ENCODE measurements at places on chromosomes 16 and 17.

- DNase-seq, result no peak
Observed at GRCh38 chr16:22786691-22787090, 27.3 kb upstream of the HS3ST2 start.

- no peak for DNase-seq
Observed at GRCh38 chr17:69857412-69857835, 217.6 kb upstream of the KCNJ16 start.

- no peak for DNase-seq
Observed at GRCh38 chr16:87459833-87460232, 33.0 kb downstream of the ZCCHC14 start.

DNA sequence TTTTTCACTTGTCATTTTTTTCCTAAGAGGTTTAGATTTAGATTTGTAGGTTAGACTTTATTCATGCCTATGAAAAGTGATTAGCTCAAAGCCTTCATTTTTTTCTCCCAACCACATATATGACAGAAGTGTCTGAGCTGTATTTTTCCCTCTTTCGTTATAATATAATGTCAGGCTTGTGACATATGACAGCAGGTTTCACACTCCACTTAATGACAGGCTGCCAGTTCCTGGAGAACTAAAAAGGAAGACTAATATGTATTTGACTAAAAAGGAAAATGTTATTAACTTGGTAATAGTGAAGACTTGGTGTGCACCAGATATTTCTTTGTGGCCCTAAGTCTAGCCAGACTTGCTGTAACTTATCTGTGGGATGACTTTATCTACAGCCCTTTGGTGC lies 200.7 kb upstream of the CACNG5 start:
- DNase-seq, result no peak

DNA sequence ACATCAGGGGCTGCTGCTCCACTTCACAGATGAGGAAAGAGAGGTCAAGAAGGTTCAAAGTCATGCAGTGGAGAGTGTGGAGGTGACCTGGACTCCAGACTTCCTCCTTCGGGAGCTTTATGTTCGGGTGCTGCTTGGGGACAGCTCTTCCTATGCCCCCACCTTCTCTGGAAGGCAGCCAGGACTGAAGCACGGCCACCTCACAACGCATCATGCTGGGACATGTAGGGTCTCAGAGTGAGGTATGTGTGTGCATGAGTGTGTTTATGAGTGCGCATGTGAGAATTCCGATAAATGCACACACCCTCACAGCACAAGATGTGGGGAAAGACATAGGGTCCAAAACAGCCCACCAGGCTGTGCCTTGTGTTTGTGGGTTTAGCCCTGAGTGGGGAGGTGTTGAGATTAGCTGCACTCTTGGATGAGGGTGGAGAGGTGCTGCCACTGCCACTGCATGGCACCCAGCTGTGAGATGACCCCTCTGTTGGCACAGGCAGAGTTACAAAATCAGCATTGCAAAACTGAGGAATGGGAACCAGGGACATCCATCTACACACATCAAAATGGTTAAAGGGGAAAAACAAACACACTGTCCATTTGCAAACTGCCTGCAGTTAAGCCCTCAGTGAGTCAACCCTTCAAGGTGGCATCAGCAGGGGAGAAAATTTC lies 367.4 kb downstream of the SEC14L1 start:
- no peak for DNase-seq

GRCh38 chr16:5551909-5552308 lies 454.3 kb upstream of the EEF2KMT start:
- no peak for DNase-seq

DNA sequence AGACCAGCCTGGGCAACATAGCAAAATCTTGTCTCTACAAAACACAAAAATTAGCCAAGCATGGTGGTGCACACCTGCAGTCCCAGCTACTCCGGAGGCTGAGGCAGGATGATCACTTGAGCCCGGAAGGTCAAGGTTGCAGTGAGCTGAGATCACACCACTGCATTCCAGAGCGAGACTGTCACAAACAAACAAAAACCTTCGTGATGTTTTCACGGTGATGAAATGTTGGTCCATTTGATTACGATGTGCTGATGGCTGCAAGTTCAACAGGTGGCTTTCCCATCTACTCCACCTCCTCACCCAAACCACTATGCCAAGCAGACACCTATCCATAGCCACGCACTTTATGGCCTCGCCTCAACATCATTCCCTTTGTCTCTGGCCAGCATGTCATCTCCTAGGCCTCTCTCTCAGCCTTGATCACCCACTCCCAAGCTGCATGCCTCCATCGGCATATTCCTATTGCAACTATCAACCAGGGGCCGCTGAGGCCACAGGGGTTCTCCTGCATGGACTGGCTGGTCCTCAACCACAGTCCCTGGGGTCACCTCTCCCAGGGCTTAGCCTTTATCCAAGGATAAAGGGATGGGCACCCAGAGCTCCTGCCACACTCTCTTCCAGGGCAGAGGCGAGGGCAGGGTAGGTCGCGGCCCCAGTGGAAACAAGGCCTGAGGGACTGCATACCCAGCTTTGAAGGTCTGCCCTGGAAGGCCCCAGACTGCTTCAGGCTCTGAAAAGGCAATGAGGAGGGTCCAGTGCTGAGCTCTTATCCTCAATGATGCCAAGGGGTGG lies 17.1 kb upstream of the ALOX15B start:
- no peak for DNase-seq

DNA sequence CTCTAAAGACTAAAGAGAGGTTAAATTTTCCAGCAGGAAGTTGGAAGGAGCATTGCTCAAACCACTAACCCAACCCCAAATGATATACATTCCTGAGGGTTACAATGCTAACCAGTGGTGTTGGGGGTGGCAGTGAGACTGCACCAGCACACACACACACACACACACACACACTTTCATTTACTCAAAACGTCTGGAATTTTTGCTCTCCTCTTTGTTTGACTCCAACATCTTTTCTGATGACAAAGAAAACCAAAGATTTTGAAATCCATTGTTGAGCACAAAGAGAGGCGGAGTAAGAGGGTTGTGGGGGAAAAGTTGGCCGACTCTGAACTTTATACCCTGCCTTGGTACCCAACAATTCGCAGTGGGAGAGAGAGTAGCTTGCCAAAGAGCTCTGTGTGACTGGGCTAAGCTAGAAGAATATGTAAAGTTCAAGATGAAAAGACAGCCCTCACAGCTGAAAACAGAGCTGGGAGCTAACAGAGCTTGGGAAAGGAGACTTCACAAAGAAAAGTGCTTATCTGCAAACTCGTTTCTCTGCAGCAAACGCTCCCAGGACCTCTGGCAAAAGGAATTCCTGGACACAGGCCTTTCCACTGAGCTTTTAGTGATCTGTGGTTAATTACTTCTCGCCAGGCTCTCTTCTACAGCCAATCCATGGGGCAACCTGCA lies 426.0 kb upstream of the CDH11 start:
- DNase-seq, result no peak

DNA sequence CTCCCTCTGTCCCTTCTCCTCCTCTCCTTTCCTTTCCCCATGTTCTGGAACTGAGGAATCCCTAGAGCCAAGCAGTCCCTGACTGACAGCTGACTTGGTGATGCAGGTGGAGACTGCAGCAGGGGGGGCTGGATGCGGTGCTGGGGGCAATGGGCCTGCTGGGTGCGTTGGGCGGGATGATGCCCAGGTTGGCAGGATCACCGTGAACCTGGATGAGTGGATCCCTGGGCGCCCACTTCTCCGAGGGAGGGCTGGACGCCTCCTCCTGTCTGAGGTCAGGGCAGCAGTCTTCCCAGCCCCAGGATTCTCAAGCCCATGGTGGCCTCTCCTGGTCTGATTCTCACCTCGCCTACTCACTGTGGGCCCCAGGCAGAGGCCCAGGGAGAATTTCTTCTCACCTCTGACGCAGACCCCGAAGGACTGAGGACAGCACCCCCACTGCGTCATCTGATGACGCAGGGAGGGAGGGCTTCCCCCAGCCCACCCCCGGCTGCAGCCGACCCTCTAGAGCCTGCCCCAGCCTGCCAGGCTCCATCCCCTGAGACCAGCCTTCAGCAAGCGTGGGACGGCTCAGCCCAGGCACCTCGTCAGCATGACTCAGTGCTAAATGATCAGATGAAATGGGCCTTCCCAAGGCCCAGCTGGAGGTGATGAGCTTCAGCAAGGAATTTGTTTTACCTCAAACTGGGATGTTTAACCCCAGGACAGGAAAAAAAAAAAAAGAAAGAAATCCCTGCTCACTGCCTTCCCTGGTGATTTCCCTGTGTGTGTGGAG lies 188.0 kb upstream of the TNRC6C start:
- no peak for DNase-seq

GRCh38 chr17:44820631-44821212 lies 9.4 kb downstream of the GJC1 start:
- DNase-seq, result no peak

GRCh38 chr17:48551596-48552465 lies 6.9 kb upstream of the HOXB2 start:
- DNase-seq, result no peak

DNA sequence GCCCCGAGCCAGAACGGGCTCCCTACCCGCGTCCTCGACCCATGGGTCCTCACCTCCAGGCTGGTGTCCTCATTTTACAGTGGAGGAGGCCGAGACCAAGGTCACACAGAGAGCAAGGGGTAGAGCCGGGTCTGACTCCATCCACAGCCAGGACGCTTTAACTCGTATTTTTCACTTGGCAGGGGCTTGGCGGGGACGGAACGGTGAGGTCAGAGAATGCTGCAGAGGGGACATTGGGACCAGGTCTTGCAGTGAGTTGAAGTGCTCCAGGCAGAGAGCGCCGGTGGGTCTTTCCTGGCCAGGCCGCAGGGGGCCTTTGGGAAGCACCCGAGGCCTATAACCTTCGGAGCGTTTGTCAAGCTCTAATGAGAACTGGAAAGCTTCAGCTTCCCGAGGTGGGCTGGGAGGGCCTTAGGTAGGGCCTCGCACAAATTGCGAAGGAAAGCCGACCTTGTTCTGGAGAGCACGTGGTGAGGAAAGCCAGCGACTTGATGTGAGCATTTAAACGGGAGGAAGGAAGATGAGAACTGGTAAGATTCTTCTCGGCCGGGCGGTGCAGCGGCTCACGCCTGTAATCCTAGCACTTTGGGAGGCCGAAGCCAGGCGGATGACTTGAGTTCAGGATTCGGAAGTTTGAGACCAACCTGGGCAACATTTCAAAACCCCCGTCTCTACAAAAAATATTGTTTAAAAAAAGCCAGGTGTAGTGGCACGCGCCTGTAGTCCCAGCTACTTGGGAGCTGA lies 908 bp upstream of the CLUH start:
- DNase-seq, result no peak

DNA sequence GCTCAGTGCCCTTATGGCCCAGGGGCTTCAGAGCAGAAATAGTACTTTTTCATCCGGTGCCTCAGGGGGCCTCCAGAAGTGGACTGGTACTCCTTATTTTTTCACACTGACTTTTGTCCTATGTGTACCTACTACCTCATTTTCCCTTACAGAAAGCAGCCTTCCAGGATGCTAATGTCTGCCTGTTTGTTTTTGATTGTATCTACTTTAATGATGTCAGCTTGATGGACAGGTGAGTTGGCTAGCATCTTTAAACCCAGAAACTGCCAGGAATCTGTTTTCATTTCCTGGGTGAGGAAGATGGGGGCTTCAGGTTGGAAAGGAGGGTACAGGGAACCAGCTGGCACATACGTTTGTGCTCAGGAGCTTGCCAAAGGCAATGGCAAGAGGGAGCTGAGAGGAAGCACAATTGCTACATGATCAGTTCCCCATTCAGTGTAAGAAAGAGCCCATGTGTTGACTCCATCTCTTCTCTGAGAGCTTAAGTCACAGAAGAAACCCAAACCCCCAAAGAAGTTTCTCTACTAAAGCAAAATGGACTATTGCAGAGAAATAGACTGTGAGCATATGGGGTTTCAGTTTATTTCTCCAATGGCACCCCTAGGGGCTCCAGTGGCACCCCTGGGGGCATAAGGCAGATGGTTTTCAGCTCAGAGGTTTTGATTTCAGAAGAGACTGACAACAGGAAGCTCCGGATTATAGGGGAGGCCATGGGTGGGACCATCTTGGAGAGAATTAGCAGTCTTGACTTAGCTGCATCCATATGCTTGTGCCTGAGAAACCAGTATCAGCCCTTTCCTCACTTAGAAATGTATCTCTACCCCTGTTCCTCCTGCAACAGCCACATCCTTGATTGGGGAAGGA lies 16.3 kb downstream of the LIG3 start:
- DNase-seq, result no peak

- no peak for DNase-seq
Observed at GRCh38 chr16:85853547-85854545, 45.1 kb upstream of the IRF8 start.

DNA sequence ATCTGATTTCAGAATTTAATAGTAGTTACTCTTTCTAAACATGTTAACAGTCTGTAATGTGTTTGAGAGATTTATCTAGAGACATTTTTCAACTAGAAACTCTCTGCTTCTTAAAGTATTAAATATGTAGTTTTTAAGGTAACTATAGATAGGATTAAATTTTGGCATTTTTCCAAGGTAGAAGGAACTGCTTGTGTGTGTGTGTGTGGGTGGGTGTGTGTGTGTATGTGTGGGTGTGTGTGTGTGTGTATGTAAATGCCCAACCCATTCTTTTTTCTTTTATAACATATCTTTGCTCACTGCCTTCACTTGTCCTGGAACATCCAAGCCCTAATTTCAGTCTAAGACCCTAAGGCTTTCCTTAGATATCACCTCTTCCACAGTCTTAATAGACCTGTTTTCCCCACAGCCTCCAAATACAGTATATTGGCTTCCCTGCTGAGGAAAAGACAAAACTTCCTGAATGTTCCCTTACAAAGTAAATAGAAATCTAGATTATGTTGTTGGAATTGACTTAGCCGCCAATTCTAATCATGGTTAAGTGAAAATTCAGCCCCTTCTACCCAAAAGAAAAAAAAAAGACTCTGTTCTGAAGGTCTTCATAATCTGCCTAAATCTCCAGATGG lies 33.5 kb downstream of the NUP93 start:
- DNase-seq, result no peak

- no peak for DNase-seq
Observed at GRCh38 chr16:89815639-89816348, 653 bp downstream of the FANCA start.

- no peak for DNase-seq
Observed at GRCh38 chr17:16428098-16428882, 12.9 kb downstream of the TRPV2 start.

GRCh38 chr17:80279895-80280294 lies 19.2 kb downstream of the RNF213 start:
- no peak for DNase-seq

DNA sequence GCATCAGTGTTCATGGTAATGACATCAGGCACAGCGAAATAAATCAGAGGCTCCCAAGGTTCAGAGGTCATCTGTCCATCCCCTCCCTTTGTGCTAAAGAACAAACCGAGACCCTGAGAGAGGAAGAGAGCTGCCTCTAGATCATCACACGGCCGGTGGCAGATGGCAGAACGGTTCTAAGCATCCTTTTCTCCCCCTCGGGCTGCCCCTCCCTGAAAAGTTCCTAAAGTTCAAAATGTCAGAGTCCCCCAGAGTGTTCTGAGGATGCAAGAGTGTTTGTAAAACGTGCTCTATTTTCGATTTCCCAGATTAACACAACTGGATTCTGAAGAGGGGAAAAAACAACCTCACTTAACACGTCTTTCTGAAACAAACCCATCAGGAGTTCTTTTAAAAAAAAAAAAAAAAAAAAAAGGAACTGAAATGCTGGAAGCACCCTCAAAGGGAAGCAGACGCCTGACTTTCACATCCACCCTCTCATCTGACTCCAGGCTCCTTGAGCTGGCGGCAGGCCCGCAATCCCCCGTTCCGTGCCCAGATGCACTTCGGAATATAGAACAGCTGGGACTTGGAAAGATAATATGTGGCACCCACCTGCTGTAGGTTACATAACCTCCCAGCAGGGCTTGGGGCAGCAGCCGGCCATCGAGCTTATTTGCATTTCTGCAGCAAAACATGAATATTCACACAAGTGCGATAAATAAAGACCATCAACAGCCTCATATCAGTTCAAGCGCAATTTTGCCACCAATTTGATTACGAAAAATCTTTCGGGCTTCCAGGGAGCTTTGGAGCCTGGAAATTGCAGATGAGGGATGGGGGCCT lies 115.5 kb upstream of the SMURF2 start:
- no peak for DNase-seq

Measured in memory B cell (primary cell).